GM13976 (cell line): ENCODE measurements at places on chromosomes 2 and 18.

GRCh38 chr2:23041443-23041842 lies 343.5 kb upstream of the KLHL29 start:
- no peak for DNase-seq

GRCh38 chr2:62150597-62151305 lies 45.2 kb upstream of the B3GNT2 start:
- no peak for DNase-seq

GRCh38 chr2:201470821-201471731 lies 19.5 kb downstream of the STRADB start:
- no peak for DNase-seq

DNA sequence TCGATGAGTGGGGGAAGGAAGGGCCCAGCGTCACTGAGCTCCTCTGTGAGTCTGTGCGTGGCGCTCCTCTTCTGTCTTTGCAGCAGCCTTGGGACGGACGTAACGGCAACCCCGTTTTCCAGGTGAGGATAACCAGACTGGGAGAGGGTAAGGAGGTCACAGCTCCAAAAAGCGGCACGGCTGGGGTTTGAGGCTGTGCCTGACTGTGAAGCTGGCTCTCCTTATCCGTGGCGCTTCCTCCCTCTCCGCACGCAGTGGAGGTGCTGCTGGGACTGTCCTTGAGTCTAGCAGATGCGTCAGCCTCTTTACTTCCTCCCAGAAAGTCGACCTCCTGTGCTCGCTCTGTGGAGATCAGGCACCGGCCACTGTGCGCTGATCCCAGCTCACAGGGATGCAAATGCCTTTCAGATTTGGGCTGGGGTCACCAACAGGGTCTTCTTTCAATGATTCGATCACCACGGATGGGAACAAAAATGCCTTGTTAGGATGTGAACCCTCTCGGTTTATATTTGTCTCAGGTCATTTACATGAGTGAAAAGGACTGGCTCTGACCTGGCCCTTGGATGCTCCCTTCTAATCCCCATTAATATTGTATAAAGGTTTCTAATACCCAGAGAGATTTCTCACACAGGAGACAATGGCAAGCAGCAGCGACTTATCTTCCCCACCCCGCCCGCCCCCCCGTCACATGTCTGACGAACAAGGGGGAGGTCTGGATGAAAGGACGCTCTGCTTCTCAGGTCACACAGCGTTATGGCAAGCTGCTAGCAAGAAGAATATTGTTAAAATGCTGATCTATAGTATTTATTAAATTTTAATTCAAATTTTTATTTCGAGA lies 30.1 kb upstream of the E2F6 start:
- no peak for DNase-seq

DNA sequence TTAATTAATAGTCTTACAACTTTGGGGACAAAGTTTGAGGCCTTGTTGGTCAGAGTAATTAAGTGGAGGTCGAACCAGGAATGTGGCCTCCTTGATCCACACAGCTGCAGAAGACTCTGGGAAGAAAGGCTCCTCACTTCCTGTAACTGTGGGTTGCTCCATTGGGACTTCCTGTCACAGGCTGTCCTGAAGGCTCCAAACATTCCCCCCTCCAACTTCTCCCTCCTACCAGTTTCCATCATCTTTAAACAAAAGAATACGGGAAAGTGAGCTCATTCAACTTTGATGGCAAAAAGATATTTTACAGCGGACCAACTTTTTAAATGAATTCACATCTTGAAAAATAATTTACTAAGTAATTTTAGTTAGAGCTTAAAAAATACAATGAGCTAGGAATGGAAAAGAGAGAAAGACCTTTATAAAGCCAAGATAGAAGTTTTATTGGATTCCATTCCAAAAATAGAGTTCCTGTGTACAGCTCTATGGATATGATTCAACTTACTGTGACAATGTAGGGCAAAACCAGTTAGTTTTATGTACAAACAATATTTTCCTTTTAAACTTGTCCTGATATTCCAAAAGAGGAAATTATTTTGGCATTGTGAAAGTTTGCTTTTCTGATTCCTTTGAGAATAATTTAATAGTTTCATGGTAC lies 212.0 kb upstream of the NABP1 start:
- no peak for DNase-seq

DNA sequence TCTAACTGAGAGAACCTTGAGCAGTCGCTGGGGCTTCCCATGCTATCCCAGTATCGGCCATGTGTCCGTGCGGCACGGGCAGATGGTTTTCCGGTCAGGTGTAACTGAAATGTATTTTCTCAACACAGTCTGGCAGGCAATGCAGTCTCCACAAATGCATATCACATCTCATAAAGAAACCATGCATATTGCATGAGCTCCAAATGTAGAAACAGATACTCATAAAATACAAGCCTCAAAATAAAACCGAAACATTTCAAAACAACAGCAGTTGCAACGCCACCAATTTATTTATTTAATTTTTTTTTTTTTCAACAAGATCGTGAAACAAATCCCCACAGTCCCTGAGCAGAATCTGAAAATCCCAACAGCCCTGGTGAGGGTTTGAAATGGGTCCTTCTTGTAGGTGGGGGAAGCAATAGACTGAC lies 299.4 kb downstream of the LPIN1 start:
- peak; percentile 30 for DNase-seq
